Activated CD8-positive, alpha-beta memory T cell treated with anti-CD3 and anti-CD28 coated beads for 4 hours (primary cell): ENCODE measurements at places on chromosomes 4 and X.

GRCh38 chr4:10077076-10077475, 39.5 kb downstream of the WDR1 start:
- no peak for DNase-seq

DNA sequence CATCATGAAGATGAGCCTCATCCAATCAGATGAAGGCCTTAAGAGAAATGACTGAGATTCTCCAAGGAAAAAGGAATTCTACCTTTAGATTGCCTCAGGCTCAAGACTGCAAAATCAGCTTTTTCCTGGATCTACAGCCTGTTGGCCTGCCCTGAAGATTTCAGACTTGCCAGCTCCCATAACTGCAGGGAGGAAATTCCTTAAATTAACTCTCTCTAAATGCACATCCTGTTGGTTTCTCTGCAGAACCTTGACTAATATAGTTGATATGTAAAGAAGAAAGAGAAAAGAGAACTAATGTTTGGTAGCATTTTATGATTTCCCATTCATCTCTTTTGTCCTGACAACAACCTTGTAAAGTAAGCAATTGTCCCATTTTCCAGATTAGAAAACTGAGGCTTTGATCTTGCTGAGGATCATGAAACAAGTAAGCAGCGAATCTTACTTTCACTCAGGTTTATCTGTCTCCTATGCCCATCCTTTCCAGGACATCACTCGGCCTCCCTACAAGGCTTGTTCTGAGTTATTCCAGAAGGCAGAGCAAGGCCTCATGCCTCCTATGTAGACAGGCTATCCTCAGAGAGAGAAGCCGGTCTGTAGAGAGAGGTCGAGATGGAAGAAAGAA, 115.0 kb upstream of the LDB2 start:
- no peak for DNase-seq

DNA sequence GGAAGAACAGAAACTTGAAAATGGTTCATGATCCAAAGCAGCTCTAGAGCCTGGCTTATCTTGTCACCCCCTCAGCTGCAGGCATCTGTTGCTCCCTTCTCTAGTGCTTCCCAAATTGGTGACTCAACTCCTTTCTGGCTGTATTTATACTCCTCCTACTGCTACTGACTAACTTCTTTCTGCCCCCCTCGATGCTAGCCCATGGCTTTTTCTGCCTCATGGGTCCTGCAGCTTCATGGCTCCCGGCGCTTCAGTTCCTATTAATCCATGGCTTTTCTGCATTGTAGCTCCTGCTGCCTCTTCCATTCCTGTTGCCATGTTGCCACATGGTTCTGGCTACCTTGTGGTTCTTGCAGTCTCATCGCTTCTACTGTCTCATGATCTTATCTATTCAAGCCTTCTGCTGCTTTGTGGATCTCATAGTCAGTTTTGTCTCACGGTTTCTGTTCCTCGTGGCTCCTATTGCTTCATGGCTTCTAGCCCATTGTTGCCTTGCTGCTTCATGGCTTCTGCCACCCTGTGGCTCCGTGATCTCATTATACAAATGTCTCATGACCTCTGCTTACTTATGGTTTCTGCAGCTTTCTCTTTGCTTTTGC, 48.1 kb downstream of the SMC1A start:
- no peak for DNase-seq

DNA sequence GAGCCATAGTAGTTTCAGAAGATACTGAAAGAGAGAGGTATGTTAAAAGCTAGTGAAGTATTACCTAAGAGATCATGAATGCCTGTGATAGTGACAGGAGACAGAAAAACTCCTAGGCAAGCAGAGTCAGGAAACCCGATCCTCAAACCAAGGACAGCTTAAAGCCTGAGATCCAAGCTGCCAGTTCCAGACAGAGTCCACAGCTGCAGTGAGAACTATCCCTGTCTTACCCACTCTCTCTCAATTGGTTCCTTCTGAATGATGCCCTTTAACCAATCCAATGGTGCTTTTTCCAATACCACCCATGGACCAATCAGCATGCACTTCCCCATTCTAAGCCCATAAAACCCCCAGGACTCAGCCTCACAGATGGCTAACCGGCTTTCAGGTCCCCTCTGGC, 90.4 kb upstream of the PCDH10 start:
- no peak for DNase-seq

- DNase-seq = no peak
Measured at GRCh38 chrX:135264206-135264605, 12.3 kb downstream of the ETDA start.

- no peak for DNase-seq
Measured at GRCh38 chr4:48333587-48333986, 7.7 kb upstream of the SLAIN2 start.

- DNase-seq = no peak
Measured at GRCh38 chr4:148108766-148109165, 333.4 kb downstream of the NR3C2 start.

- no peak for DNase-seq
Measured at GRCh38 chr4:38734911-38735310, 47.9 kb downstream of the TLR10 start.

DNA sequence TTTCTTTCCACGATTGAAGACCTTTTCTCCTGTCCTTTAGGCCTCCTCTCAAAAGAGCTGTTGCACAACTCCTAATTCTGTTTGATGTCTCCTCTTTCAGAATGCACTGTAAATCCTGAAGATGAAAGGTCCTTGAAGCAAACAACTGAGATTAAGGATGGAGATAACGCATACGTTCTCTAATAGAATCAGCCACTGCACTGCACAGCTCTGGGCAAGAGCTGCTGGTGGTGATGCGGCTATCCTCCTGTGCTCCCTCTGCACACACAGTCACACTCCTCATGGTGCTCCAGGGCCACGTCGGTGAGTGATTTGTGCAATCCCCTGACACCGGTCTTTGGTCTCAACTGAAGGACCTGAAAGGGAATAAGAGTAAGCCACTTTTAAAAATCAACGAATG, 208.7 kb downstream of the PDGFC start:
- no peak for DNase-seq

- DNase-seq = no peak
Measured at GRCh38 chr4:139458543-139458942, 4.6 kb downstream of the RAB33B start.

GRCh38 chr4:124861761-124862160, 149.2 kb upstream of the ANKRD50 start:
- no peak for DNase-seq

- no peak for DNase-seq
Measured at GRCh38 chrX:11664211-11665167, 1.2 kb downstream of the ARHGAP6 start.

DNA sequence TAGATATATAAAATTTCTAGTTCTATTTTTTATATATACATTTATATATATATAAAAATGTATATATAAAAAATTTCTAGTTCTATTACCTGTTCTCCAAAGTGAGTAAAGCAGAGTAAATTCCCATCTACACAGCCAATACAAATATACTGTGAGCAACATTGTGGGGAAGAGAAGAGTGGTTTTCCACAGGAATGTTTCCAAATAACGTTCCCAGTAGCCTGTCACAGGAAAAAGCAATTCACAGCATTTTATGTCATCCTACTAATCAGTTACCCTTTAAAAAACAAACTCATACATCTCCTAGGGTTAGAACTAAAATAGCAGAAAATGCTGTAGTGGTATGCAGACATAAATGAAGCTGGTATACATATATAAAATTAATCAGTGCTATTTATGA, 44.5 kb downstream of the AASDH start:
- DNase-seq = no peak

DNA sequence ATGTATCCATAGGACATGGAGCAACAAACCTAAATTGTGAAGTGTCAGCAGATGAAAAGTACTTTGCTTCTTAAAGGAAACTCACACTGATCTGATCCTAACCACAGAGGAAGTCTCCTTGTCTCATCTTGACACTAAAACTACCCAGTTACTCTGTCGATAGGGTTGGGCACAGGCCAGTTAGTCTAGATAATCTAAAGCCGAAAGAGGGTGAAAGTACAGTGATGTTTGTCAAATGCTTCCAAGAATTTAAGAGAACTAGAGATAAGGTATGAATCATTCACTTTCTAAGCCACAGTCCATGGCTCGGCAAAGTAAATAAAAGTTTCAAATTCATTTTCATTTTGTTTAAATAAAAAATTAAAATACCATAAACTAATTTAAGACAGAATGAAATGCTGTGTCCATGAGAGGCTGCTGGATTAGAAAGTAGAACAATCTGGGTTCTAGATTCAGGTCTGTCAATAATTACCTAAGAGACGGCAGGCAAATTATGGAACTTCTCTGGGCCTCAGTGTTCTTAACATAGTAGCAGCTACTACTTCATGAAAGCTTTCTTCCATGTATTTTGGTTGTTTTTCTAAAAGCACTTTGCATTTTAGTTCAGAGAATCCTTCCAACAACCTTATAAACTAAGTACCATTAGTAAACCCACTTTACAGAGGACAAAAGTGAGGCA, 176.7 kb downstream of the LDB2 start:
- DNase-seq = no peak

DNA sequence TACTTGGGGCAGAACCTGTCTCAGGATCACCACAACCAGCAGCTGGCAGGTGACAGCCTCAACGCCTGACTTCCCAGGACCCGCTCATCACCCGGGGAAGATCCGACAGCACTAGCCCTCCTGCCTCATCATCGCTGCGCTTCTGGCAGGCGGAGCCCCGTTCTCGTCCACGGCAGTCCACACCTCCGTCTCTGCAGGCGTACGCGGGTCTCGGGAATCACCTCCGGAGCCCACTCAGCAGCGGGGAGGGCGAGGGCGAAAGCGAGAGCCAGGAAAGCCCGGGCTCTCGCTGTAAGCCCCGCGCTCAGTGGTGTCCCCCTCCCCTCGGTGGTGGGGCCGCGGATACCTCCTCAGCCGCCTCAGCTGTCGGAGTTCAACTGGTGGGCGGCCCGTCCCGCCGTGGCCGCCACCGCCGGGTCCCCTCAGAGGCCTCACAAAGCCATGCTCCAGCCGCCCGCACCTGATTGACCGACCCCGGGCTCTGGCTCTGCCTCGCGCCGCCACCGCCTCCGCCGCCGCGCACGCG, 518 bp upstream of the CNKSR2 start:
- no peak for DNase-seq

GRCh38 chrX:42189576-42189975, 266.2 kb upstream of the CASK start:
- DNase-seq = no peak
